ENCODE measurements at places on chromosomes 3 and 15.

GRCh38 chr3:73273341-73273740 lies 211.9 kb downstream of the EBLN2 start:
- no peak for DNase-seq

GRCh38 chr3:134306320-134306719 lies 55.7 kb upstream of the RYK start:
- no peak for DNase-seq

DNA sequence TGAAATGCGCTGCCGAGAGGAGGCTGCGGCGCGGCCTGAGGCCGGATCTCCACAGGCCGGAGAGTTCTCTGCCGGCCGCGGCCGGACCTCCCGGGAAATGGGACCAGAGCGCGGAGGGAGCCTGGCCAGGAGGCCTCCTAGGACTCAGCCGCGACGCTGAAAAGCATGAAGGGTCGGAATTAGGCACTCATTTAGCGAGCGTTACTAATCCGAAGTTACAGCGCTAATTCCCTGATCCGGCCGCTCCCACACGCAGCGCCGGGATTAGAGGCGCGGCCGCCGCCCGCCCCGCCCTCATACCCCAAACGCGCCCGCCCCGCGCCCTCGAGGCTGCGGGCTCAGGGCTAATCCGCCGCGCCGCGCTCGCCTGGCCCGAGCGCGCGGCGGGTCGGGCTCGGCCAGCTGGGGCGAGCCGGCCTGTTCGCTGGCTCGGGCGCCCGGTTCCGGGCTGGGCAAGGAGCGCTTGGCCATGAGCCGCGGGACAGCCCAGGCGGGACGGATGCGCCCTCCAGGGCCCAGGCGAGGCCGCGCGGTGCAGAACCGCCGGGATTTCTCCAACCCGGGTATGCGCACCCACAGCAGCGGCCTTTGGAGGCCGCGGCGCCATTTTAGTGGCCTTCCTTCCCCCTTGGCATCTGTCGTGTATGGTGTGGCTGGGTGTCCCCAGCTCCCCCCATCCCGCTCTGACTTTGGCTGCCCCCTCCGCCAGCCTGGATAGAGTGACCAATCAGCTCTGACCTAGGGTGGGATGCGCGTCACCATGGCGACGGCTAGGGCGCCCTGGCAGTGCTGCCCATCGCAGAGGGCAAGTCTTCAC lies 36.8 kb upstream of the POLG start:
- no peak for DNase-seq

GRCh38 chr3:171784387-171784786 lies 25.9 kb downstream of the PLD1 start:
- DNase-seq, result no peak

DNA sequence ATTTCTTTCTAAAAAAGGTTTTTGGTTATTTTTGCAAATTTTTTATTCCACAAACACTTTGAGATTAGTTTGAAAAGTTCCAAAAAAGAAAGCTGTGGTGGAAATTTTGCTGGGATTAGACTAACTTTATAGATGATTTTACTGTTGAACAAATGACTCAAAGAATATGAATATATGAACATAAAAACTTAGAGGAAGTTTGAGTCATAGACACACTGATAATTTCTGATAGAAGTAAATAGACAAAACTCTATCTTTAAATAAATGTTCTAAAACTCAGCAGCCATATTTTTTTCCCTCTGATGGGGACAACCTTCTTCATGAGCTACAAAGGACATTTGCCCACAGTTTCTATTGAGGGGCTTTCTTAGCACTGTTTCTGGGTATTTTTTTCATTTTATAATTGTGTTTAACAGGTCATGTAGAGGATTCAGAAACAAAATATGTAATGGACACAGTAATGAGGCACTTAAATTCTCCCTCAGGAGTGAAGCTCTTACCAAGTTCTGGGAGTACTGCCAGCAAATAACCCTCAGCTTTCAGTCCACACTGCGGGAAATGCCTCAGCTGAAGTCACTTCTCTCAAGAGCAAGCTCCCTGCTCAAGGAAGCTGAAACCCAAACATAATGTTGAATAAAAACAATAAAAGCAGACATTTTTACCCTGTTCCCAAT lies 157.6 kb downstream of the NFKBIZ start:
- DNase-seq, result no peak

- DNase-seq, result no peak
Observed at GRCh38 chr3:5442786-5443138, 255.3 kb downstream of the EDEM1 start.

DNA sequence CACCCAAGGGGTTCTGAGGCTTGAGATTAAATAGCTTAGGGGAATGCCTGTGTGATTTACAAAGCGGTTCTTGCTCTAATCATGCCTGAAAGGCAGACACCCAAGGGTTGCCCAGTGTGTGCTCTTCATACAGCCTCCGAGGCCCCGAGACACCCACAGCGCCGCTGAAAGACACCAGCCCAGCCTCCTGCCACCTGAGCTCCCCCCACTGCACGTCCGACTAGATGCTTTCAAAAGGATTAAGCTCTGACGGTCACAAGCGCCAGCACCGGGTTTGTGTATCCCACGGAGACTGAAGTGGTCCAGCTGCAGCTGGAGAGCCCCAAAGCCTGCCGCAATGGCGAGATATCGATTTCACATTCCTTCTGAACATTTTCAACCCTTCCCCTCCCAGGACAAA lies 50.3 kb downstream of the SPATA12 start:
- no peak for DNase-seq

DNA sequence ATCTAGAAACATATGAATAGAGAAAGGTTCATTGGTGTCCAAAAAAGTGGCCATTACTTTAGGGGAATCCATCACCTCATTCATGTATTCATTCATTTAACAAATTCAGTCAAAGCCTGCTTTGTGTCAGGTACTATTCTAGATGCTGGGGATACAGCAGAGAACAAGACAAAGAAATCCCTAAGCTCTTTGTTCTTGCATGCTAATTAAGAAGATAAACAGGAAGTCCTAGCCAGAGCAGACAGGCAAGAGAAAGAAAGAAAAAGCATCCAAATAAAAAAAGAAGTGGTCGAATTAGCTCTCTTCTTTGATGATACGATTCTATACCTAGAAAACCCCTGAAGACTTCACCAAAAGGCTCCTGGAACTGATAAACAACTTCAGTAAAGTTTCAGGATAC lies 12.4 kb upstream of the ZMAT3 start:
- no peak for DNase-seq

- no peak for DNase-seq
Observed at GRCh38 chr15:55661428-55661827, 73.3 kb upstream of the PYGO1 start.

GRCh38 chr3:46455231-46456115 lies 9.2 kb downstream of the LTF start:
- no peak for DNase-seq

DNA sequence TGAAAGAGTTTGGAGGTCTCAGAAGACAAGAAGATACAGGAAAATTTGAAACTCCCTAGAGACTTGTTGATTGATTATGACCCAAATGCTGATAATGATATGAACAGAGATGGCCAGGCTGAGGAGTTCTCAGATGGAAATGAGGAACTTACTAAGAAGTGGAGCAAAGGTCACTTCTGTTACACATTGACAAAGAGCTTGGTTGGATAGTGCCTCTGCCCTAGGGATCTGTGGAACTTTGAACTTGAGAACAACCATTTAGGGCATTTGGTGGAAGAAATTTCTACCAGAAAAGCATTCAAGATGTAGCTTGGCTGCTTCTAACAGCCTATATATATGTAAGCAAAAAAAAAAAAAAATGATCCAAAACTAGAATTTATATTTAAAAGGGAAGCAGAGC lies 48.9 kb upstream of the NAALADL2 start:
- no peak for DNase-seq

GRCh38 chr15:26461847-26462608 lies 310.8 kb downstream of the GABRB3 start:
- DNase-seq, result no peak

DNA sequence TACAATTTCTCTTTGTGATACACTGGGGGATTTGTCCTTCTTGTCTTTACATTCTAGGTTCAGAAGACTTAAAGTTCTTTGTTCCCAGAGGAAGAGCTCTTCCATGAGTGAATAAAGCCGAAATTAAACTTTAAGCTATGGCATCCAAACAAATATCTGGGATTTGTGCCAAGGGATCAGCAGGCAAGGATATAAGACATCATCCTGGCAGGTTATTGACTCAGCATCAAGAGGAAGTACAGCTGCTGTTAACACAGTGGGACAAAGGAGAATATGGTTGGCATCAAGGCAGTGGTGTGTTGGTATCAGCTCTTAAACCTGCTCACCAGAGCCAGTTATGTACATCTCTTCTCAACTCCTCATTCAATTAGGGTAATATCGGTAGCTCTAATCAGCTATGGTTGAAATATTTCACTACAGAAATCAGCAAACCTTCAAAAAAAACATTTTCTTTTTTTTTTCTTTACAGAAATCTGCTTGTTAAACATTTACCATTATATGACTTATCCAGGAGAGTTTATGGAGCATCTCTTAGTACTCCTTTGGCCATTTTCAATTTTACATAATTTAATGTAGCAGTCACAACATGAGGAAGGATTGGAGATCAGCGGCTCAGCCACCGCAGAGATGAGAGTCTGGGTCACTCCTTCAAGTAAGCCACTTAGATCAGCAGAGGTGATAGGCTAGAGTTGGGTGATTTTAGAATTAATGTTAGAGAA lies 1198.6 kb upstream of the EPHA6 start:
- DNase-seq, result no peak

DNA sequence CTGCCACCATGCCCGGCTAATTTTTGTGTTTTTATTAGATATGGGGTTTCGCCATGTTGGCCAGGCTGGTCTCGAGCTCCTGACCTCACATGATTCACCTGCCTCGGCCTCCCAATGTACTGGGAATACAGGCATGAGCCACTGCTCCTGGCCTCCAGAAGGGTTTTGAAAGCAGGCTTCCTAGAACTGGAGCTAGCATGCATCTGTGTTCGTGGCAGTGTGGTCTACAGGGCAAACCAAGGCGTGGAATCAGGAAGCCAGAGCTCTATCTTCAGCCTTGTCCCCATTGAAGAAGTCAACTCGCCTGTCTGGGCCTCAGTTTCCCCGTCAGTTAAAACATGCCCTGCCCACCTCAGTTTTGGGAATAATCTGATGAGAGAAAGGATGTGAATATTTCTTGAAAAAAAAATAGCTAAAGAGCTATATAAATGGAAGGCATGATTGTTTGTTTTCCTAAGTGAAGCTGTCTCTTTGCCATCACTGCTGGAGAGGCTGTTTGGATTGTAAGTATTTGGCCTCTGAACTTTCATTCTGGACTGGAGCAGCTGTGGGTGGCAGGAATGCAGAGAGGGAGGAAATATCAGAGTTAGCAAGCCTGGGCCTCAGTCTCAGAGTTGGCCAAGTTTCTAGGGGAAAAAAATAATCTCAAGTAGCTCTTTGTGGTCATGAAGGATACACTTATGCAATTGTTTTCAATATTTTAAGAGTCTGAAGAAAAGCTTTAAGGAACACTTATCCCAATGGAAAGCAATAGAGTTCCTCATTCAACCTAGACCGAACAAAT lies 36.5 kb upstream of the UACA start:
- no peak for DNase-seq

DNA sequence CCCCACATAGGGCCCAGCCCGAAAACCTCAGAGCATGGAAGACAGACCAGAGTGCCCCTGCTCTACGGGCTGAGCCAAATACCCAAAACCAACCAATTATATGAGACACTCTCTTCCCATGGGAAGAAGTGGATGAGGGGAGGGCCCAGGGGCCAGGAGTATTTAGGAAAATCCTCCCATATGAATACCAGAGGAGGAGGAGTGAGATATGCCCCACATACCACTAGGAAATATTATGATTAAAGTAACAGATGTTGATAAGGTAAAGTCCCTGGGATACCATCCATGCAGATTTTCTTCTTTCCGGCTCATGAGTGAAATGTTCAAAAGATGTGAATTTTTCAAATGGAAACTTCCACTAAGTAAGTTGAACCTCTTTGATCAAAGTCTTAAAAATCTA lies 50.4 kb downstream of the MESD start:
- DNase-seq, result no peak

DNA sequence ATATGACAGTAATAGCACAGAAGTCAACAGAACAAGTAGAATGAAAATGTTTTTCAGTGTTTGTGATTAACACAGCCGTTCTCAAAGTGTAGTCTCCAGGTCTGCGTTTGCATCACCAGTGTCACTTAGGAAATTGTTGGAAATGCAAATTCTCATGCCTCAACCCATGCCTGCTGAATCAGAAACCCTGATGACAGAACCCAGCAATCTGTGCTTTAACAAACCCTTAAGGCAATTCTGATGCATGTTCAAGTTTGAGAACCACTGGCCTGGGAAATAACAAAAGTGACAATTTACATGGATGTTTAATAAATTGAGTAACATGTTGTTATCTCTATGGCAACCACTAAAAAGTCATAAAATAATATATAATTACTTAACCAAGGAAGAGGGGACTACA lies 103.1 kb upstream of the ATP11B start:
- no peak for DNase-seq

DNA sequence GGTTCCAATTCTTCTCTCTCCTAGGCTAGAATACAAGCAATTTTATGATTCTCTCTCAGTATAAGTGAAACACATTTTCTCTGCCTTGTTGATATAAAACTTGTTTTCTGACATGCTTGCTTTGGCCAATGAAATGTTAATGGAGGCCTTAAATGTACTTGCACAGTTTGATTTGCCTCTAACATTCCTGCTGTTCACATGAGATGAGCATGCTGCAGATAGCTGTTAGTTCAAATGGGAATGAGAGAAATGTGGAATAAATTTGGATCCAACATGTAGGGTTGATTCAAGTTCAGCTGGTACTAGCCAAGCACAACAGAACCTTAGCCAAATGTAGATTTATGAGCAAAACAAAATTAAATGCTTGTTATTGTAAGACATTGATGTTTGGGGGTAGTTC lies 32.6 kb upstream of the FHIT start:
- DNase-seq, result no peak

- no peak for DNase-seq
Observed at GRCh38 chr3:77449459-77450350, 409.8 kb downstream of the ROBO2 start.

GRCh38 chr3:104582092-104582491 lies 784.6 kb upstream of the ALCAM start:
- no peak for DNase-seq

GRCh38 chr3:123571264-123571972 lies 13.4 kb downstream of the HACD2 start:
- DNase-seq, result no peak

GRCh38 chr3:20056725-20057611 lies 16.7 kb downstream of the KAT2B start:
- DNase-seq, result no peak

- DNase-seq, result no peak
Observed at GRCh38 chr3:46672349-46672695, 21.2 kb downstream of the ALS2CL start.

DNA sequence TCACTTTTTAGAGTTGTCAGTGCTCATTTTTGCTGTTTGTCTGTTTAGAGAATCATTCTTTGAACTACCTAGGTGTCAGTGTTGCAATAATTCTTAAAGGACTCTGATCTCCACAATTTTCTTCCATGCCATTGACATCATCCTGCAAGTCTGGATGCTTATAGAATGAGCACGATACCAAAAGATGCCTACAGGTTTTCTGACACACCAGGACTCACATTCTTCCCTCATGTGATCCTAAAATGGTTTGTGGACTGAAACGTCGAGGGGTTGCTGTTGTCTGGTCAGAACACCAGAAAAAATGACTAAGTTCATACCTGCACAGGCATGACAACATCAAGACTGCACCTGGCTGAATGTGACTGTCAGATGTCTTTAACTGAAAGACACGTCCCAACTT lies 95.9 kb downstream of the SEMA5B start:
- no peak for DNase-seq
